ENCODE measurements at places on chromosomes 1 and 21.

DNA sequence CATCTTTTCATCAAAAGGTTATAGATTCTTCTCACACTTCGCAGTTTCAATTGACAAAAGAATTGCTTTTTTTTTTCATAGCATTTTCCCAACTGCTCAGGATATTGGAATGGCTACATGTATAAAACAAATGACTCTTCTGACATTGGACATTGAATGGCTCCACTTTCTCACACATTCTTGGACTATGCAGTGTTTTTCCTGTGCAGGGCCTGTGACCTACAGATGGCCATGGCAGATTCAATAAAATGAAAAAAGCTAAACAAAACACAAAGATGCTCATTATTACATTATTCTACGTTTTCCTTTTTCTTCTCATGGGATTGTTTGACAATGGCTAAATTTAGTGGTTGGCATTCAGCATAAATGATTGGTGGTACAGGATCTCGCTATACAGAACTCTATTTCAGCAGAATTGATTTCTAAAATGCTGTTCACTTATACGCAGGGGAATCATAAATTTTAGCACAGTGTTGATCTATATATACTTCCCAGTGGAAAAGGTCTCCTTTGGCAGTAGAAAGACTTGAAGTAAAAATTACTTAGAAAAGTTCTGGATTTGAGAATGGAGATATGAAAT lies 115.6 kb upstream of the ADAMTS5 start:
- no peak for DNase-seq

GRCh38 chr1:87451229-87451920 lies 122.7 kb downstream of the LMO4 start:
- no peak for DNase-seq

- no peak for DNase-seq
Observed at GRCh38 chr1:194485432-194485831, 1299.0 kb upstream of the B3GALT2 start.

GRCh38 chr1:78286686-78287085 lies 204.1 kb upstream of the PTGFR start:
- DNase-seq = no peak

DNA sequence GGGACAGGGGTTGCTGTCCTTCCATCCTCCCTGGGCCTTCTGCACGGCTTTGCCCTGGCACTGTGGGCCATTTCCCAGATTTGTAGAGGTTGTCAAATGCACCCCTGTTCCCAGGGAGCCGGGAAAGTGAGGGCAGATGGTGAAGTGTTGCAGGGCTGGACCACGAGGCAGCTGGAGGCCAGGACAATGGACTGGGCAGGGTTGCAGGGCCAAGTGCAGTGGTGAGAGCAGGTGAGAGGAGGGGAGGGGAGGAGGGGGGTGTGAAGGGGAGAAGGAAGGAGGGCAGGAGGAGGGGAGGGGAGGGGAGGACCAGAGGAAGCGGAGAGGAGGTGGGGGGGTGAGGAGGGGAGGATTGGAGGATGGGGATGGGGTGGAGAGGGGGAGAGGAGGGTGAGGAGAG lies 443.9 kb downstream of the CAMTA1 start:
- no peak for DNase-seq

Data from activated CD4-positive, CD25-positive, alpha-beta regulatory T cell (primary cell).